NCI-H1436 (cell line): ENCODE measurements at places on chromosomes 6 and 20.
A peak's percentile ranks its signal among the peaks of the same experiment; 100 is the strongest.

DNA sequence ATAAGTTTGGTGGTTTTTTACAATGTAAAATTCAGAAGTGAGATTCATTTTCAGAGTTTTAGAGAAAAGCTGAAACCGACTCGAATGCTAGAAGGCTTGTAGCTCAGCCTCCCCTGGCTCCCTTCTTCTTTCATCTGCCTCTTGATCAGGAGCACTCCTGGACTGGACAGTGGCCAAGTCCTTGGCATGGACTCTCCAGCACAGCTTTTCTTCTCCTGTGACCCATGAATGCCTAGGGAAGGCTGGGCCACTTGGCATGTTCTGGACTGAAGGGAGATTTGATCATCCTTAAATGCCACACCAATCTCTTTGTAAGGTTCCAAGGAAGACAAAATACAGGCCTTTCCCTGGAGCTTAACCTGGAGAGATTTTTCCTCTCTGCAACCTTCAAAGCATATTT lies 384.0 kb upstream of the SASH1 start:
- DNase-seq, result no peak

DNA sequence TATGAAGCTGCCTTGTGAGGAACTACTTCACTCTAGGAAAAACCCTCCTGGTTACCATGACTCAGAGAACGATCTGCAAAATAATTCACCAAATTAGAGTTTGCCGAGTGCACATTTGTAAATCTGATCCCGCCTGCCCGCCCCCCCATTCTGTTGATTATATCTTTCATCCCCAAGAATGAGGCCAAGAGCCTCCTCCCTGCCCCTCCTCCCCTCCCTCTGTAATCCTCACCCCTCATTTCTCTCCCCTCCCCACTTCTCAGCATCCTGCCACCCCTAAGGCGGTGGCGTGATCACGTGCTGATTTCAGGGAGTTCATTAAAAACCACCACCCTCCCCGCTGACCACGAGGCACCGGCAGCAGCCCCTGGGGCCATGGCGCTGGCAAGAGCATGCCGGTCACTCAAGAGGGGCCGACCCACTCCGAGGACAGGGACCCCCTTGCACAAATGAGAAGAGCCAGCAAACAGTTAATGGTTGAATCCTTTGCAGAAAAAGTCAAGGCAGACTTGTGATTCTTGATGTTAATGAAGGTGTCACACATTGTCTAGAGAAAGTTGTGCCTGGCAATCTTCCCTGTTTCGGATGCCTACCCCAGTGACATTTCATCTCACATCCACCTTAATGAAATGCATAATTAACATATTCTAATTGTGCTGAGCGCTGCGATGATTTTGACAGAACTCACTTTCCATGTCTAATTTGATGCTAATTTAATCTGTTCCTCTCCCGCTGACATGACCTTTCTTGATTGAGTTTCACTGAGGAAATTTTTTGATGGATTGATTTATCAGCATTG lies 247.9 kb downstream of the ZNF217 start:
- DNase-seq, result no peak

GRCh38 chr6:7439228-7439627 lies 49.6 kb downstream of the RIOK1 start:
- DNase-seq, result no peak

GRCh38 chr6:137097057-137097456 lies 52.3 kb upstream of the IL20RA start:
- DNase-seq, result no peak

- DNase-seq, result no peak
Measured at GRCh38 chr6:144248476-144249301, 36.4 kb upstream of the UTRN start.

DNA sequence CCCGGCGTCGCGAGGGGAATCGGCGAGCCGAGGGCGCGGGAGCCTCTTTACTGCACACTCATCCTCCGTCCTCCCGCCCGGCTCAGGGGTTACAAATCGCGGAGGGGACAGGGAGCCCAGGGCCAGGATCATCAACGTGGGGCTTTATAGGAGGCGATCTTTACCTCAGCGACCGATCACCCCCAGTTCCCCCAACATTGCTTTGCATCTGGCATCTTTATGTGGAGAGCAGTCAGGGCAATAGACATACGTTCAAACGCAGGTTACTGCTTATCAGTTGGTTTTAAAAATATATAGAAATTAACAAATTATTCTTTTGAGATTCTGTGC lies 634 bp downstream of the HSF2 start:
- DNase-seq, result no peak

DNA sequence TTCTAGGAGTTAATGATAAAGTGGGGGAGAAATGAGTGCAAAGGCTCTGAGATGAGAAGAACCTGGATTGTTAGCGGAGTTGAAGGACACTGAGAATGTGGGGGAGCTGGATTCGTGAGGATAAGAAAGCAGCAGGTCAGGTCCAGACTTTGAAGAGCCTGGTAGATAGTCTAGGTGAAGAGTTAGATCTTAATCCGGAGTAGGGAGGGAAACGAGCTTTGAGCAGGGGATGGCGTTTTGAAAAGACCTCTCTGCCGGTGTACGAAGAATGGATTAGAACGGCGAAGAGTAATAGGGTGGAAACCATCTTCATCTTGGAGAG lies 487 bp upstream of the PHF20 start:
- no peak for DNase-seq

- no peak for DNase-seq
Measured at GRCh38 chr20:48928832-48929725, 7.6 kb downstream of the ARFGEF2 start.

GRCh38 chr6:138509371-138509770 lies 10.1 kb upstream of the NHSL1 start:
- DNase-seq, result peak; percentile 28

DNA sequence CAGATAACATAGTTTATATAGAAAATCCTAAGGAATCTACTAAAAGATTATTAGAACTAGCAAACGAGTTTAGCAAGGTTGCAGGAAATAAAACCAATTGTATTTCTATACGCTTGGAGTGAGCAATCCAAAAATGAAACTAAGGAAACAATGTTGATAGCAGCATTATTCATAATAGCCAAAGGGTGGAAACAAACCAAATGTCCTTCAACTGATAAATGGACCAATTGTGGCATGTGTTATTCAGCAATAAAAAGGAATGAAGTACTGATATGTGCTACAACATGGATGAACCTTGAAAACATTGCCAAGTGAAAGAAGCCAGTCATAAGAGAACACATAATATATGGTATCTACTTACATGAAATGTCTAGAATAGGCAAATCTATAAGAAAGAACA lies 101.0 kb upstream of the VSTM2L start:
- no peak for DNase-seq

DNA sequence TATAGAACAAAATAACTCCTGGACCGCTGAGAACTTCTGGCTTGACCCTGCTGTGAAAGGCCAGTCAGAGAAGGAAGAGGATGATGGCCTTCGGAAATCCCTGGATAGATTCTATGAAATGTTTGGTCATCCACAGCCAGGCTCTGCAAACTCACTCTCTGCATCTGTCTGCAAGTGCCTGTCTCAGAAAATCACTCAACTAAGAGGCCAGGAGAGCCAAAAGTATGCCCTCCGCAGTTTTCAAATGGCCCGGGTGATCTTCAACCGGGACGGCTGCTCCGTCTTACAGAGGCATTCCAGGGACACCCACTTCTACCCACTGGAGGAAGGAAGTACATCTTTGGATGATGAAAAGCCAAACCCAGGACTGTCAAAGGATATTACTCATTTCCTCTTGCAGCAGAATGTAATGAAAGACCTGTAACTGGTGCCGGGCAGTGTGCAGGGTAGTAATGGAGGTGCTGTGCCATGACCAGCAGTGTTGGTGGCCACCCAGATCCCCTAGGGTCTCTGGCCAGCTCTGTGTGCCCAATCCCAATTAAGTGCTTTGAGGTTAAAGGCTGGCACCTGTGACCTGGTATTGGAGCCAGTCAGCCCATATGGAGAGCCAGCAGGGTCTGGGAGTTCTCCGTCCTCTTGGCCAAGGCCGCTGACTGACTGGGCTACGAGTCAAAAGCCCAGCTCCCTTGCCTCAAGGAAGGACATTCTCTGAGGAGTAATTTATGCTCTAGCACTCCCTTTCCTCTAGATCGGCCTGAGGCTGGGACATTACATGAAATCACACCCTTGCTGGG lies 87.1 kb downstream of the TRMT6 start:
- DNase-seq, result no peak

DNA sequence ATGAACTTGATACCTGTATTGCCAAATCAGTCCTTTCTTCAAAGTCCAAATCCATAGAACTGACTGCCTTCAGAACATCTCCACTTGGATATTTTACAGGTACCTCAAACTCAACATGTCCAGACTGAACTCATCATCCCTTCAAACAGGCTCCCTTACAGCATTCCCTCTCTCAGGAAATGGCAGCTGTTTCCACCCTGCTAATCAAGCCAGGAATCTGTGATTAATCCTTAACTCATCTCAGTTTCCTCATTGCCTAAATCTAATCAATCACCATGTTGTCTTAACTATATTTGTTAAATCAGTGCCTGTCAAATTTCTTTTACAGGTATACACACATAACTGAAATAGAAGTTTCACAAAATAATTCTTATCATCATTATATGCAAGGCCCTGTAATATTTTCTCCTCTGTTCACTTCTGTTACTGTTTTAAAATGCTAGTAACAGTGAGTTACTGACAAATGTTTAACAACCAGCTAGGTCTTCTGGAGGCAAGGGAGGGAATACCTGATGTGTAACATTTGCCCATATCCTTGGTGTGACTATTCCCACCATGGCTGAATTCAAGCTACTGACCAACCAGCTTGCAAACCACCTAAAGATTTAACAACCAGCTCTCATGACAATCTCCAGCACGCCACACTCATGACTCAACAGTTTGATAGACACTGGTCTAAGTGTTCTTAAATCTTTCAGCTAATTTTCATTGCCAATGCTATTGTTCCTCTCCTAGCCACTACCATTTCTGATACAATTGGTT lies 124.9 kb downstream of the ADAT2 start:
- no peak for DNase-seq

GRCh38 chr20:59082077-59082740 lies 39.6 kb upstream of the PRELID3B start:
- DNase-seq, result no peak

DNA sequence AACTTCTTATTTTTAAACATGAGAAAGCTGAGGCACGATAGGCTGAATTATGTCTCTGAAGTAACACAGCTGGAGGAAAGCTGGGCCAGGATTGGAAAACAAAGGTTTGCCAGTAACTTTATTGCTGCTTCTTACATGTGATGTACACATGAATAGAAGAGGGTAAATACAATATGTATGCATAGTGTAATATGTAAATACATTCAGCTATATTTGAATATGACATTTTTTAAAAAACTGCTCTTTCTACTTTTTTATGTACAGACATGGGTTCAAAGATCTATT lies 90.2 kb downstream of the ADTRP start:
- no peak for DNase-seq

- no peak for DNase-seq
Measured at GRCh38 chr6:12170351-12171092, 119.6 kb upstream of the EDN1 start.
